Activated CD4-positive, alpha-beta T cell treated with anti-CD3 and anti-CD28 coated beads, Interleukin-2, amount 50 U/mL, for 48 hours (primary cell): ENCODE measurements at places on chromosomes 5 and 9.

DNA sequence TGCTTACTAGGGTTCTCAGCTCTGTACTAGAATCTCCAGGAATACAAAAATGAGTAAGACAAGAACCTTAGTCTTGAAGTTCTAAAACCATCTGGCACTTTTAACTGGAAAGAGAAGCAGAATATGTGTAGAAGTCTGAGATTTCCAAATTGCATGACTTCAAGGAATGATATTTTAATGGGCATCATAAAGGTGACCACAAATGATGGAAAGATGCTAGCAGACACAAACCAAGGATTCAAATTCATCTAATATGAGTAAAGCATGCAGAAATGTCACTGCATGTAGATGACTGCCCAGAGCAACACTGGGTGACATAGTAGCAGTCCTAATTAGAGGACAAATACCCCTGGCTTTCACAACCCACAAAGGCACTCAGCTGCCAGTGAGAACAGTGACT lies 117.2 kb downstream of the RPS23 start:
- no peak for DNase-seq

GRCh38 chr5:143216211-143216610 lies 187.3 kb downstream of the NR3C1 start:
- no peak for DNase-seq

GRCh38 chr9:137041124-137041523 lies 4.9 kb downstream of the NPDC1 start:
- no peak for DNase-seq

DNA sequence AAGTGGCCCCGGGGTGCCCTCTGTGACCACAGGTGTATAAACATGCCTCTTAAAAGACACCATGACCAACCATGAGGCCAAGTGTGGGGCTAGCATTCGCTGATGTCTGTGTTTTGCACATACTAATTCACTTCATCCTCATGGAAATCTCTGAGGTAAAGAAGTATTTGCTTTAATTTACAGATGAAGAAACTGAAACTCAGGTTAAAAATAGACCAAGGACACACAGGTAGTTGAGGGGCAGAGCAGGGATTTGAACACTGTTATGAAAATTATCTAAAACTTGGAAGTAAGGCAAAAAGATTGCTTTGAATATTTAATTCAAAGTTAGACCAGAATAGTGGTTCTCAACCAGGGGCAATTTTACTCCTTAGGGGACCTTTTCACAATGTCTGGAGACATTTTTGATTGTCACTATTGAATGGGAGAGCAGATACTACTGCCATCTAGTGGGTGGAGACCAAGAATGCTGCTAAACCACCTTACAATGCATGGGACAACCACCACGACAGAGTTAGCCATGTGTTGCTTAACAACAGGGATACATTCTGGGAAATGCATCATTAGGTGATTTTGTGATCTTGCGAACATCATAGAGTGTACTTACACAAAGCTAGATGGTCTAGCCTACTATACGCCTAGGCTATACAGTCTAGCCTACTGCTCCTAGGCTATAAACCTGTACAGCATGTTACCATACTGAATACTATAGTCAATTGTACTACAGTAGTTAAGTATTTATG lies 8.0 kb upstream of the FXN start:
- peak; percentile 25 for DNase-seq

DNA sequence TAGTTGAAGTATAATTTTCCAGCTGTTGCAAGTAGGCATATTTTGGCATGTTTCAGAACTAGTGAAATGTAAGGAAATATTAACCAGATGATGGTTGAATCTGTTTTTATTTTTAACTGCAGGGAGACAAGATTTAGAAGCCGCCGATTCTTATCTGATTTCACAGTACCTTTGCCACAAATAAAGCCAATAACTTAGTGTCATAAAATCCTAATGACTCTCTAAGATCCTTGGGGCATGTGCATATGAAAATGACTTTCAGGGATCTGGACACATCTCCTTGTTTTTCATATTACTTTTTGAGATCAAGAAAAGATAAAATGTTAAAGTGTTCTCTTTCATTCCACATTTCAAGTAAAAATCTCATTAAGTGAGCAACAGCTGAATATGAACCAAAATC lies 125.8 kb upstream of the CNTLN start:
- no peak for DNase-seq

DNA sequence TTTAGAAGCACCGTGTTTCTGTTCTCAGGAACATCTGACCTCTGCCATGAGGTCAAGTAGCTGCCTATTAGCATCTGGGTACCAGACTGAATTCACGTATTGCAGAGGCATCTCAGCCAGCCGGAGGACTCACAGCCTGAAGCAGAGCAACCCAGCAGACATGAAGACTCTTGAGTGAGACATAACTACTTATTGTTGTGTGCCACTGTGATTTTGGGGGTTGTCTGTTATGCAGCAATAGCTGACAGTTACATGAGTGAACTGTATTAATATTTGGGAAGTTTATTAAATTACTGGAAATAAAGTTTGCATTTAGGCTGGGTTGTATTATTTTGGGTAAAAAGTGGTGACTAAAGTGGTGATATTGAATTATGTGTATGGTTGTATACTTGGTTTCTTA lies 1.3 kb upstream of the ACOT12 start:
- DNase-seq, result no peak

DNA sequence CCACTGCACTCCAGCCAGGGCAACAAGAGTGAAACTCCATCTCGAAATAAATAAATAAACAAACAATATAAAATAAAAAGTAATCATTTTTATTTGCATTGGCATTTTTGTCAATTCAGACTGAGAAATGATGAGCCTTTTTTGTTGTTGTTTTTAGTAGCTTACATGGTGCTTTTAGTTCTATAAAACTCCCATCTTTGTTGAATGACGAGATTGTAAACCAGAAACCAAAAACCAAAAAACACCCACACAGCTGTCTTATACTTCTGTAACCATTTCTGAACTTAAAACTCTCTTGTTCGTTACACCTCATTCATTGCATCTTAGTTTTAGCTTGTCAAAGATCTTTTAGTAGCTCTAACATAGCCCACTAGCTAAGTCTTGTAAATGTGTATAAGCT lies 44.7 kb downstream of the GGTA1 start:
- DNase-seq, result no peak

DNA sequence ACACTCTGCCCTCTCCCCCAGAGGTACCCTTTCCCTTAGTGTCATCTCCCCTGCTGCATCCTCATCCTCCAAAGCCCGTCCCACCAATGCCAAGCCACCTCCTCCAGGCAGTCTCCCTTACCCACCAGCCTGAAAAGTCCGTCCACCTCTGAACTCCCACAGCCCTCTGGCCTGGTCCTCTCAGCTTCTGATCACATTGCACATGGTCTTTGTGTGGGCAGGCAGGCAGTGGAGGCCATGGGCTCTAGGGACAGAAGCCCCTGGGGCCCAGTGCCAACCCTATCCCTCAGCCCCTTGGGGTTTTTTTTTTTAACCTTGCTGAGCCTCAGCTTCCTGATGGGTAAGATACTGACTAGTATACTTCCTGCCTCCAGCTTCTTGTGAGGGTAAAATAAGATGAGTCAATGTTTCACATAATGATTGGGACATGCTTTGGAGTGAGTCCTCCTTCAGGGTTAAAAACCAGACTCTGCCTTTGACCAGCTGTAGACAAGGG lies 19.4 kb downstream of the CSF1R start:
- no peak for DNase-seq

- no peak for DNase-seq
Measured at GRCh38 chr5:135244620-135245021, 154.4 kb downstream of the MACROH2A1 start.
